Kasumi-1 (cell line): ENCODE measurements at places on chromosomes 4 and X.

GRCh38 chr4:48777739-48778138 lies 2.3 kb downstream of the FRYL start:
- no peak for DNase-seq

- no peak for DNase-seq
These were observed 196.3 kb upstream of the SPRY1 start for GRCh38 chr4:123200051-123200940.

GRCh38 chrX:10195425-10195824 lies 38.6 kb downstream of the CLCN4 start:
- no peak for DNase-seq

- no peak for DNase-seq
These were observed 42.7 kb upstream of the CITED1 start for GRCh38 chrX:72348247-72348979.

DNA sequence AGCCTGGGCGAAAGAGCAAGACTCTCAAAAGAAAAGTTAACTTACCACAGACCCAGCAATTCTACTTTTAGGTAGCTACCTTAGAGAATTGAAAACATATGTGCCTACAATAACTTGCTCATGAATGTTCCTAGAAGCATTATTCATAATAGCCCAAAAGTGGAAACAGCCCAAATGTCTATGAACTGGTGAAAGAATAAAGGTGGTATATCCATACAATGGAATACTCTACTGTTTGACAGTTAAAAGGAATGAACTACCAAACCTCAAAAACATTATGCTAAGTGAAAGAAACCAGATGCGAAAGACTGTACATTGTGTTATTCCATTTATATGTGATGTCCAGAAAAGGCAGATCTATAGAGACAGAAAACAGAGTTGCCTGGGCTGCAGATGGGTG lies 131.4 kb downstream of the UCHL1 start:
- no peak for DNase-seq
